ENCODE measurements at places on chromosomes 13 and 19.

DNA sequence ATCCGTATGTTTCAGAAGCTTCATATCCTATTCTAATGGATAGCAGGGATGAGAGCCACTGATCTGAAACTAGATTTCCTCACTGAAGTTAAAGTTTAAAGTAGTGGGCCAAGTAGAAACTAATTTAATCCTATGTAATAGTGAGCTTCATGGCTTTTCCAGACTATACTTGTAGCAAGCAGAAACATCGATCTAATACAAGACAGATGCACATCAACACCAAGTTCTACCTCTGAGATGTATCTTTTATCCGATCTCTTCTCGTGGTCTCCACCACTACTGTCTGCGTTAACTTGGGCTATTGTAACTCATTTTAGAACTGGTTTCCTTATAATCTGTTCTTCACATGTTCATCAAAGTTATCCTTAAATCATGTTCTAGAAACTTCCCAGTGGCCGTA lies 3.1 kb downstream of the ERCC5 start:
- no peak for DNase-seq

DNA sequence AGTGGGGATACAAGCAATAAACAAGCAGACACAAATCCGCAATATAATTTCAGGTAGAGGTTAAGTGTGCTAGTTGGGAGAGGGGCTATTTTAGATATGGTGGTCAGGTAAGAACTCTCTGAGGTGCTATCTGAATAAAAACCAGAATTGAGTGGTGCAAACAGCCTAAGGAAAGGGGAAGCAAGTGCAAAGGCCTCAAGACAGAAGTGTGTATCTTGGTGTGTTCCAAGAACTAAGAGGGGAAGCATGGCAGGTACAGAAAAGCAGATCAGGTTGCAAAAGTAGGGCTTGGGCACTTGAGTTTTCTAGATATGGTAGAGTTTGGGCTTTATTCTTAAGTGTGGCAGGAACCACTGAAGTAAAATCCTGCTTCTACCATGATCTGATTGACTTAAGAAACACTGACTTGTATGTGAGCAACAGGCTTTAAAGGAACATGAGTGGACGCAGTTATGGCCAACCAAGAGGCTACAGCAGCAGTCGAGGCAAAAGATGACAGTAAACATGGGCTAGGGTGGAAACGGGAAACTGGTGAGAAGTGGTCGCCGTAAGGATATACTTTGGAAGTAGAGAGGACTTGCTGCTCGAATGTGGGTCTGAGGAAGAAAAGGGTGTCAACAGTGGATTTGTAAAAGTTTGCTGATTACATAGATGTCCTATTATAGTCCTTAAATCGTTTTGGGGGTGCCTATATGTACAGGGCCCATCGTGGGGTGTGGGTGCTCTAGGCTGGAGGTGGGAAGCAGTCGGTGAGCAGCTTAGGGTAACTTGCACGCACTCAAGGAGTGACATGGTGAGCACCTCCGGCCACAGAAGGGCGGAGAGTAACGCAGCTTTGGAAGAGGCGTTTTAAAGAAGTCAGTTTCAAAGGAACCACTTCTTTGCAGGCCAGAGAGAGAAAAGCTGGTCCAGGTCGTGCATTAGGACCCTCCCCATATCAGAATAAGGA lies 677 bp downstream of the TGDS start:
- peak; percentile 32 for DNase-seq

DNA sequence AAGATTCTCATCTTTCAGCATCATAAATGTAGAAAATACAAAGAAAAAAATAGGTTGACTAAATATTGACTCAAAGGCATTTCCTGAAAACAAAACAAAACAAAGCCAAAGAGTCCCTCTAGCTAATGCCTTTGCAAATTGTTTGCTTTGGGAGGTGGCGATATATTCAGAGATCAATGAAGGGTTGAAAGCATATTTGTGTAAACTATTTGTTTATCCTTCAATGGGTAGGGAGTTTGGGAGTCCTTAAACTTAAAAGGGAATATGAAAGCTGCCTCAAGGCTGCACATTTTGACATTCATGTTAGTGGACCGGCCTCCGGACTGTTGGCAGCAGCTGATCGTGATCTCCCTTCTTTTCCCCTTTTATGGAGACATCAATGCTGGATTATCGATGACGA lies 257.5 kb downstream of the ITGBL1 start:
- no peak for DNase-seq

DNA sequence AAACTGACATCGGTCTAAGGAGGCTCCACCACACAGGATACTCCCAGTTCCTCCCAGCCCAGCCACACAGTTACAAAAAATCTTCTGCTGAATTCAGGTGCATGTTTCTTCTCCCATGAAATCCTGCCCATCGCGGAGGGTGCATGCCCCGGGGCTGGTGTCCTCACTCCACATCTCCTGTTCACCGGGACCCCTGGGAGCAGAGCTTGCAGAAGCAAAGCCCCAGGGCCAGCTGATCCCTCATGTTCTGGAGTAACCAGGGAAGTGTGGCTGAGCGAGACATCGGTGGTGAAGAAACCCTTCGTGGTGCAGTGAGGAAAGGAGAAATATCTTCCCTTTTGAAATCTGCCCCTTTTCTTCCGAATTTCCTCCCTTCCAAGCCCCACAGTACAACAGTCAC lies 904 bp upstream of the SIGLEC9 start:
- no peak for DNase-seq

DNA sequence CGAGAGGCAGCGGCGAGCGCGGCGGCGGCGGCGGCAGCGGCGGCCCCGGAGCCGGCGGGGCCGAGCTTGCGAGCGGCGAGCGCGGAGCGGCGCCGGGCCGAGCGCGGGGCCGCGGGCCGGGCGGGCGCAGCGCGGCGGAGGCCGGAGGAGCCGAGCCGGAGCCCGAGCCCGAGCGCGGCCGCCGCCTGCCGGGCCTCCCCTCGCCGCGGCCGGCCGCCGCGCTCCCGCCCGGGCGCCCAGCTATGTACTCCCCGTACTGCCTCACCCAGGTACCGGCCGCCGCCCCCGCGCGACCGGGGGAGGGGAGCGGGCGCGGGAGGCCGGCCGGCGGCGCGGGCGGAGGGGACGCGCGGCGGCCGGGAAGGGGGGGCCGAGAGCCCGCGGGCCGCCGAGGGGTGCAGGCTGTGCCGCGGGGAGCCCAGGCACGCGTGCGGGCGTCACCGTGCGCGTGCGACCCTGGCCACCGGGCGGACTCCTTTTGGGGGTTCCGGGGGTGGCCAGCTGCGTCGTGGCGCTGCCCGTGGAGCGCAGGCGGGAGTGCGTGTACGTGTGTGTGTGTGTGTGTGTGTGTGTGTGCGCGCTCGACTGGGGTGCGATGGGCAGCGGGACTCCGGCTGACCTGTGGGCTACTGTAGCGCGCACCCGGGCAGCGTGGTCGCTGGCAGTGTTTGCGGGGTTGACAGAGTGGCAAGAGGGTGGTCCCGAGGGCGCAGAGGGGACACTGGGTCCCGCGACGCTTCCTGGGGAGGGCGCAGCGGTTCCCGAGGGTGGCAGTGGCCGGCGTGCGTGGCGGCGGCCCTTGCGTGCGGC lies 526 bp downstream of the NFIX start:
- no peak for DNase-seq

DNA sequence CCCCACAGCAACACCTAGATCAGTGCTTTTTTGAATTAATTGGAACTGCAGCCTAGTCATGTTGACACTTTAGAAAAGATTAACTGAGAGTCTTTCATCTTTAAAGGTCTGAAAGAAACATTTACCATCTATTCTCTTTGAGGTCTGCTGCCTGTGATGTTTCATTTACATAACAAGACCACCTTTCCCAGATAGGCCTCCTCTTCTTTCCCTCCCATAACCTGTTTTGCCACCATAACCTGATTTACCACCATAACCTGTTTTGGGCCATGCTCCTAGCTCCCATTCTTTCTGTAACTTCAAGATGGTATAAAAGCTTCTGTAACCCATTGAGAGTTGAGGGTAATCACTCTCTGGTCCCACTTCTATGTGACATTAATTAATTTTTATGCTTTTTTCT lies 320.8 kb downstream of the PCDH20 start:
- DNase-seq, result no peak

DNA sequence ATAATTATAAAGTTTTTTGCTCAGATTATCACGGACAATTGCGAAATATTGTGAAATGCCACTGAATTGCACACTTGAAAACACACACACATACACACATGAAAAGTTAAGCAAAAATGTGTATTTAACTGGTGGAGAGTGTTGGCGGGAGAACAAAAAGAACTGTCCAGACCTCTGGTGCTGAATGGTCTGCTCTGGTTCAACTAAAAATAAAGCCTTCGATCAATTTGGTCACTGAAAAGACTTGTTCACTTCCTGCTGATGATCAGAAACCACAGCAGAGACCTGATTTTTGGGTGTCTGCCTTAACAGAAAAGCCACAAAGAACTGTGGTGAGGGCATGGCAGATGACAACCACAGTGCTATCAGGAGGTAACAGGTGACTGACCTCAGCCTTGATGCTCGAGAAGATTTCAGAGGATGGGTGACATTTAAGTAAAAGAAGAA lies 4.0 kb upstream of the IGFL1 start:
- DNase-seq, result no peak

DNA sequence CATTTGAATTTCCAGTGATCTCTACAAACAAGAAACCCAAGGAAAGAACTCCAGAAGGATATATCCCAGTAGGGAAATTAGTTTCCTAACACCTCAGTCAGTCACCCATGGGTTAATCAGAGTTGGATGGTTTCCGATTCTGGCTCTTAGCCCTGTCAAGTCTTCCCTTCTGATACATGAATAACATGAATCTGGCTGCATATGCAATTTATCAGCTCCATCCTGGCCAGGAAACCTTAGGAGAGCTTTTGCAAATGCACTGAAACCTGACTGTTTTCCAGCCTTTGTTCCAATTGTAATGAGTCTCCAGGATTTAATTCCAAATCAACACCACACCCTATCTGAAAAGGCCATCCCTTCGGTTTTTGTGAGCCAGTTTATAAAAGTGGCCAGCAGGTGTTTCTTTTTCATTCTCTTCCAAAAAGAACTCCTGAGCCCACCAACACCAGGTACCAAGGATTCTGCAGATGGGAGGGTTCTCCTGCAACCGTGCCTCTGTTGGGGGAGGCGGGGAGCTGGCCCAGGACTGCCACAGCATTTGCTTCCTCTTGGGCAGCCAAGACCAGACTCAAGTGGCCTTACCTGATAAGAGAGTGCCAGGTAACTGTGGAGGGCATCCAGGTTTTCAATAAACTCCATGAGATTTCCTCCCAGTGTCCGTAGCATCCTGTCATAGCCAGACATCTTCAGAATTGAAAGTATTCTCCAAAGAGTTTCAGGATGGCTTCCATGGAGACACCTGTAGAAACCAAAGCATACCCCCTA lies 77.5 kb downstream of the C13orf42 start:
- DNase-seq, result no peak
